ENCODE measurements at places on chromosomes 16 and 17.

- no peak for DNase-seq
These were observed 53.4 kb downstream of the SNTB2 start for GRCh38 chr16:69240331-69240730.

- DNase-seq, result no peak
These were observed 219.4 kb downstream of the MAF start for GRCh38 chr16:79380995-79381602.

DNA sequence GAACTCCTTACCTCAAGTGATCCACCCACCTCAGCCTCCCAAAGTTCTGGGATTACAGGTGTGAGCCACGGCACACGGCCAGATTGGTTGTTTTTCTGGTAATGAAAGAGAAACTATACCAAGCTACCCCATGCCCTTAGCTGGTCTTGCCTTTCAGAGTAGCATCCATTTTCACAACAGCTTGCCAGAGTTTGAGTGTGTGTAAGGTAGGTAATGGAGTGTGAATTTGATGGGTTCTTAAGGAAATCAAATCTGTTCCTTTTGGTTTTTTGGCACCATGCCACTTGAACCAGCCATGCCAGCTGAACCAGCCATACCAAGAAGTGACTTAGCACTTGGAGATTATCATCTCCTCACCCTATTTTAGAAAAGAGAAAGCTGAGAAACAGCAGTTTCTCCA, 5.1 kb downstream of the CALCOCO2 start:
- DNase-seq, result no peak

- peak; percentile 5 for DNase-seq
These were observed 17.9 kb downstream of the UTP4 start for GRCh38 chr16:69150146-69150865.

- no peak for DNase-seq
These were observed 66.6 kb upstream of the CHMP6 start for GRCh38 chr17:80924807-80925610.

DNA sequence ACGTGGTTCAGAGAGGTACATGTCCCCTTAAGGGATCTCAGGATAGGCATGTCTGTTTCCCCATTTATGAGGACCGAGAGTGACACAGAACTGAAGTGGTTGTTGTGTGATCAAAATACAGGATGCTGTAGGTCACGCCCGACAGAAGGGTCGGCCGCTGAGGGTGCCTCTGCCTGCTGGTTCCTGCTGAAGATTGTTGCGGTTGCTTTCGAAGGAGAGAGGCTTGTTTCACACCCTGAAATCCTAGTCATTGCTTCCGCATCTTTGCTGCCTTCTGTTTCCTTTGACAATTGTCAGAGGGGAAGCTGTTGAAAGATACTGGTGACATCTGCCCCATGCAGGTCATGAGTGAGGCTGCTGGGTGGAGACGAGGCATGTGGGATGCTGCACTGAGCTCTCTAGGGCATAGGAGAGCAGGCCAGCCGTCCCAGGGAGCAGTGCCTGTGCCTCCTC, 3.8 kb upstream of the NAT9 start:
- peak; percentile 54 for DNase-seq

DNA sequence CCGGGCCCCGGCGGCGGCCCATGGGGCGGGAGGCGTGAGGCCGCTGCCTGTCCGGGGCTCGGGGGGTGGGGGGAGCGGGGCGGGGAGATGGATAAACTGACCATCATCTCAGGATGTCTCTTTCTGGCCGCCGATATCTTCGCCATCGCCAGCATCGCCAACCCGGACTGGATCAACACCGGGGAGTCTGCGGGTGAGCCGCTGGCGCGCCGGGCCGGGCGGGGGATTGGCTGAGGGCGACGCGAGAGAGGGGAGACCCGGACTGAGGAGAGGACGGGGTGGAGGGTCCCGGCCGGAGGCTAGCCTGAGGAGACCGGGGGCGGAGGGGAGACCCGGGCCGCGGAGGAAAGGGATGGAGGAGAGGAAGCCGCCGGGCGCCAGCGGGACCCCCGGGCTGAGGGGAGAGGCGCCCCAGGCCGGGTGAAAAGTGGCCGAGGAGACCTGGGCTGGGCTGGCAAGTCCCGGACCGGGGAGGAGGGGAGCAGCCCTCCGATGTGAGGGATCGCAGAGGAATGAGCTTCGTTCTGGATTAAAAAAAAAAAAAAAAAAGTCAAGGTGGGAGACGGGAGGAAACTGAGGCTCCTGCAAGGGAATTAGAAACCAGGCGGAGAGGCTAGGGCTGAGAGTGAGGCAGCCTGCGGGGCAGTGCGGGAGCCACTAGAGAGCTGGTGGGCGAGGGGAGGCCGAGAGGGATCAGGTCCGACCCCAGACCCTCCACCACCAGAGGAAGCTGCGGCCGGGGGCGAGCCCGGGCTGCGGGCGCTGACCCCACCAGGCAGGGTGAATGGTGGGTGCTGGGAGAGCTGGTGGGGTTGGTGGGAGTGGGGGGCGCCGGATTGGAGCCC, 526 bp downstream of the MOSMO start:
- no peak for DNase-seq

- no peak for DNase-seq
These were observed 9.1 kb downstream of the RCVRN start for GRCh38 chr17:9895923-9896322.

- no peak for DNase-seq
These were observed 168.5 kb downstream of the MSI2 start for GRCh38 chr17:57424777-57425188.

- no peak for DNase-seq
These were observed 134.7 kb downstream of the SOX9 start for GRCh38 chr17:72255481-72255880.

GRCh38 chr17:15957206-15957605, 12.3 kb downstream of the ADORA2B start:
- DNase-seq, result no peak

DNA sequence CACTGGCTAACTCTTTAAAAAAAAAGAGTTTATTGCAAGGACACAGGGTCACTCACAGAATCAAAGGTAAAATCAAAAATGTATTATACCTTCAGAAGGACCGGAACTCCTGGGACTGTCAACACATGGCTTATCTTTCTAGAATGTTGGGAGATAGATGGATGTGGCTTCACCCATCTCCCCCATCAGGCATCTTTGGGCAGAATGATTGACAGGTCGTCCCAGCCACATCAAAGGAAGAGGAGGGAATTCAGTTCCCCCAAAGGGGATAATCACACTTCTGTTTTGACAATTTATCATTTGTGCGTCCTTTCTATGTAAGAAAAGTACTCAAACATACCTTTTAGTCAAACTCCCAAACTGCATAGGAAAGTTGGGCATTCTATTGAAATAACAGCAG, 228.6 kb upstream of the CDH5 start:
- no peak for DNase-seq

DNA sequence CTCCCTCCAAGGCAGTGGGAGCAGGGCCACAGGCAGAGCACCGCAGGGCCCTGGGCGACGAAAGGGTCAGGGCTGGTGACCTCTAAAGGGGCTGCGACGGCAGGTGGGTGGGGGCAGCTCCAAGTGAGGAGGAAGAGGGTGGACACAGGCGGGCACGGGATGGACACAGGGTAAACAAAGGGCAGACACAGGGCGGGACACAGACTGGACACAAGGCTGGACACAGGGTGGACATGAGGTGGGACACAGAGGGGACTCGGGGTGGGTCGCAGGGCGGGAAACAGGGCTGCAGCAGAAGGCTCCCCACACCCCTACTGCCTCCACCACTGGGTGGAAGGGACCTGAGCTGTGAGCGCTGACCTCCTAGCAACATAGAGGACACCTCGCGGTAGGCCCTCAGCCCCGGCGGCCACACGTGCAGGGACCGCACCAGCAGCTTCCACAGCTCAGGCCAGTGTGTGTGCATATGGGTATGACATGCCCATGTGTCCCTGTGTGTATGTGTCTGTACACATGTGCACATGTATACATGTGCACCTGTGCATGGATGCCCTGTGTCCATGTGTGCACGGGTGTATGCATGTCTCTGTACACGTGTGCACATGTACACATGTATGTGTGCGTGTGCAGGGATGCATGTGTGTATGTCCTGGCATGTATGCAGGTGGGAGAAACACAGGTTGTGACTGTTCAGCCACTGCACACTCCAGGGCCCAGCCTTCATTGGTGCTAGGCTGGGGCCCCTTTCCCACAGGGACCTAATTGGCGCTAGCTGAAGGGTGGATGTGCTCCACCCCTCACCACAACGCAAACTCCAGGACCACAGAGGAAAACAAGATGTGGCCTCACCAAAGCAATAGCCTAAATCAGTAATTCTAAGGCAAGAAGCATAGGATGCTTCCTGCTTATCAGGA, 7.6 kb downstream of the LMF1 start:
- DNase-seq, result no peak

- DNase-seq, result no peak
These were observed 138.0 kb upstream of the HS3ST2 start for GRCh38 chr16:22675745-22676540.

DNA sequence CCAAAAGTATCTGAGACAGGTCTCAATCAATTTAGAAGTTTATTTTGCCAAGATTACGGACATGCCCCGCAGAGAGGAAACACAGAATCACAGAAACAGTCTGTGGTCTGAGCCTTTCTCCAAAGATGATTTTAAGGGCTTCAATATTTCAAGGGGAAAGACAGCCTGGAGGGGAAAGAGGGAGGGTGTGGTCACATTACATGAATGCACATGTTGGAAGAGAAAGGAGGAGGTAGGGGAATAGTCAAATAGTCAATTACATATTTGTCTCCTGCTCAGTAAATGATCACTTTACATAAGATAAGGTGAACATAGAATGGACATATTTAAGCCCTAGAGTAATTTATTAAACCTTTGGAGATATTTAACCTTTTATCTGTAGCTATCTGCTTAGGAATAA, 12.3 kb downstream of the UNC45B start:
- DNase-seq, result no peak

DNA sequence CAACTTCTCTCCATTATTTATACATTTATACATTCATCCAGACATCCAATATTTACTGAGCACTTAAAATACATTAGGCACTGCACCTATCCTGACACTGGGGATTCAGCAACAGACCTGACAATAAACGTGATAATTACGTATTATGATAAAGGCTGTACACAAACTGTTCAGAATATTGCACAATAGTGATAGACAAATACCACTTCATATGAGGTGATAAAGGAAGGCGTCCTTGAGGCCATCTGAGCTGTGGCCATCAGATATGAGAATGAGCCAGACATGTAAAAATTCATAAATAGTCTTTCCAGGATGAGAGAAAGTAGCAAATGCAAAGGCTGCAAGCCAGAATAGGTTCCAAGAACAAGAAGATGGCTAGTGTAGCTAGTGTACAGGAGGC, 8.6 kb downstream of the USP32 start:
- DNase-seq, result no peak

GRCh38 chr17:284676-285355, 67.8 kb downstream of the RPH3AL start:
- DNase-seq, result no peak

Data from T-helper 22 cell (primary cell).